ENCODE measurements at places on chromosomes 13 and 19.

- DNase-seq = no peak
Measured at GRCh38 chr19:54444737-54445136, 4.3 kb upstream of the LENG8 start.

- DNase-seq = no peak
Measured at GRCh38 chr13:41054919-41055619, 6.2 kb upstream of the WBP4 start.

- no peak for DNase-seq
Measured at GRCh38 chr13:19185086-19185864, 3.7 kb upstream of the TUBA3C start.

- peak; percentile 24 for DNase-seq
Measured at GRCh38 chr19:16702123-16702522, 17.5 kb upstream of the NWD1 start.

DNA sequence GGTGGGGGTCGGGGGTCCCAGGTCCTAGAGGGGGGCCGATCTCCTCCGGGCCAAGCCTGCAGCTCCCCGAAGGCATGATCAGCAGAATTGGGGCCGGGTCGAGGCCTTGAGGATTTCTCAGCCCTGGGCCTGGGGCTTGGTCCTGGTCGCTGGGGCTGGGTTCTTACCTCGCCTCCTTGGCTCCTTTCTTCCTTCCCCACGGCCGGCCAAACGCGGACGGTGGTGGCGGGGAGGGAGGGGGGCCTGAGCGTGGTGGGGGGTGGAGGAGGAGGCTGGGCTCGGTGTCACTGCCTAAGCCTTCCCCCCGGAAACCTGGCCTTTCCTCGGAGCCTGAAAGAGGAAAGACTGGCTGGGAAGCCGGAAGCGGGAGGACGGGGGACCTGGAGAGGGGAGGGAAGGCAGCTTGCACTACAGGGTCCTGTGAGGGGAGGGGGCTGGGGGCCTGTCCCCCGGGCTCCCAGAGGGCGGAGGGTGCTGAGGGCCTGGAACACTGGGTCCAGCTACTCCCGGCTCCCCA, at the start of gene ZNF579:
Gene ZNF579 (minus strand): TSS at position 221 of the 517 bp plus-strand sequence. CDS start 1,209 bp downstream, outside the sequence.
- no peak for DNase-seq

GRCh38 chr19:50720921-50721381, 1.3 kb upstream of the SHANK1 start:
- DNase-seq = no peak

DNA sequence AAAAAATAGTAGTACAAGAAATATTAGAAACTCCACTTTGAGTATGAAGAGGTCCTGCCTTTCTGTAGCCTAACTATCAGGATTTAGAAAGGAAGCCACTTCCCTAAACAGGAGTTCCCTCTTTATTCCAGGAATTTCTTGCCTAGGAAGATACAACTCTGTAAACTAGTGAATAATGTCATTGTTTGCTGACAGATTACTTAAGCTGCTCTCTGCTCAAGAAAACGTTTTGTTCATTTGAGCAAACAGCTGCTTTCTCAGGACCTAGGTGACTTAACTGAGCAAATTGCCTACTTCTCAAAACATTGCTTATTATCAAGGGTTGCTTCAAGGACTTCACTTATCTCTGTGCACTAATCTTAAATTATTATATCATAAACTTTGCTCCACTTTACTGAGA, 1419.4 kb upstream of the SLC10A2 start:
- DNase-seq = no peak

DNA sequence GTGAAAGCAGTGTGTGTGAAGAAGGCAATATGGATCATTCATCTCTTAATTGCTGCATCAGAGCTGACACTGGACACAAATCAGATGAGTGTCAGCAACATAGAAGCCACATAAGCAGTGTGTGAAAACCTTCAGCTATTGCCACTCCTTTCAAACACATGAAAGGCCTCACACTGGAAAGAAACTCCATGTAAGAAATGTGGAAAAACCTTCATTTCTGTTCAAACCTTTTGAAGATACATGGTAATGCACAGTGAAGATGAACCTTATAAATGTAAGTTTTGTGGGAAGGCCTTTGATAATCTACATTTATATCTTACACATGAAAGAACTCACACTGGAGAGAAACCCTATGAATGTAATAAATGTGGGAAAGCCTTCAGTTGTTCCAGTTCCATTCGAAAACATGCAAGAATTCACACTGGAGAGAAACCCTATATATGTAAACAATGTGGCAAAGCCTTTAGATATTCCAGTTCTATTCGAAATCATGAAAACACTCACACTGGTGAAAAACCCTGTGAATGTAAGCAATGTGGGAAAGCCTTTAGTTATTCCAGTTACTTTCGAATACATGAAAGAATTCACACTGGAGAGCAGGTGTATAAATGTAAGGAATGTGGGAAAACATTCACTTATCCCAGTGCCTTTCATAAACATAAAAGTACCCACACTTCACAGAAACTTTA, 53.6 kb downstream of the ZNF823 start:
- DNase-seq = no peak

- DNase-seq = no peak
Measured at GRCh38 chr13:67186995-67187569, 43.1 kb downstream of the PCDH9 start.

GRCh38 chr19:45676851-45677263, 8.8 kb downstream of the GIPR start:
- DNase-seq = no peak

GRCh38 chr13:23175920-23176319, 4.9 kb upstream of the SGCG start:
- no peak for DNase-seq

GRCh38 chr13:68970532-68970931, 1137.1 kb upstream of the ATXN8OS start:
- DNase-seq = no peak

DNA sequence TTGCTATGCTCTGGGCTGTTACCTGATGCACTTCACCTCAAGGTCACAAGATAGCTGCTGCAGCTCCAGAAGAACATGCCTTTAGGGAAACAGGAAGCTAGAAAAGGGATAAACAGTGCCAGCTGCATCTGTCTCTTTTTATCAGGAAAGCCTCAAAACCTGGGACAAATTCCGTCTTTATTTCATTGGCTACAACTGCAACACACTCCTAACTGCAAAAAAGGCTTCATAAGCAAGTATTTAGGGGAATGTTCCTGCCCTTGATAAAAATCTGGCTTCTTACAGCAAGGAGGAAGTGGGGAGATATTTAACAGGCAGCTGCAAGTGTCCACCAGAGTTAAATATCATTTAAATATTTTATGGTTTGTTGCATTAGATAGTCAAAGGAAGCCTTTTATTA, 34.2 kb upstream of the SERTM1 start:
- no peak for DNase-seq

DNA sequence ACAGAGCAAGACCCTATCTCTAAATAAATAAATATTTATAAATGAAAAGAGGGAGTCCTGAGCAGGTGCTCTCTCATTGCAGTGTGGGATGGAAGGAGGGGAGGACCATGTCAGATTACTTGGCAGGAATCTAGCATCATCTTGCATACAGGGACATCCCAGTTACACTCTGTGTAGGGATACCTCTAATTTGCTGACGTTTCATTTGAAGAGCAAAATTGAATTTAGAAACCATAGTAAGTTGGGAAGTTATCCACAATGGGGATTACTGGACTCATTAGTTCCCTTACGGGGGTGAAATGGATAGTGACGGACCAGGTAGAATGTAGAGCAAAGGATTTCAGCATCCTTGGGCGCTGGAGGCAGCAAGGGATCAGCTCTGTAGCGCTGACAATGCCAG, 52.1 kb downstream of the ARHGEF18 start:
- no peak for DNase-seq

- no peak for DNase-seq
Measured at GRCh38 chr19:17402982-17403855, 2.2 kb downstream of the BST2 start.

GRCh38 chr13:72963762-72964161, 95.0 kb upstream of the KLF5 start:
- DNase-seq = no peak

DNA sequence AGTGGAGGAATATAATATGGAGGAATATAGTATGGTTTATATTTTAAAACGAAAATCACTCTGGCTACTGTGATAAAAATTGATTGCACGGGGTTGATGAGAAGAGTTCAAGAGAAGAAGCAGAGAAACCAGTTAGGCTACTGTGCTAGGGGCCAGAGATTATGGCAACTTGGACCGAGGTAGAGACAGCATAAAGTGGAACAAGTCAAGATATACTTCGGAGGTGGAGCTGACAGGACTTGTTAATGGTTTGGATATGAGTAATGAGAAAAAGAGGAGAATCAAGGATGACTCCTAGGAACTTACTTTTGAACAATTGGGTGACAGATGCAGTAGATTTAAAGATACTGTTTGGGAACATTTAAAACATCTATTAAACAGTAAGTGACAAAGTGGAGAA, 6.6 kb upstream of the WDFY2 start:
- no peak for DNase-seq

- DNase-seq = no peak
Measured at GRCh38 chr13:90673746-90674145, 673.7 kb upstream of the MIR17HG start.

DNA sequence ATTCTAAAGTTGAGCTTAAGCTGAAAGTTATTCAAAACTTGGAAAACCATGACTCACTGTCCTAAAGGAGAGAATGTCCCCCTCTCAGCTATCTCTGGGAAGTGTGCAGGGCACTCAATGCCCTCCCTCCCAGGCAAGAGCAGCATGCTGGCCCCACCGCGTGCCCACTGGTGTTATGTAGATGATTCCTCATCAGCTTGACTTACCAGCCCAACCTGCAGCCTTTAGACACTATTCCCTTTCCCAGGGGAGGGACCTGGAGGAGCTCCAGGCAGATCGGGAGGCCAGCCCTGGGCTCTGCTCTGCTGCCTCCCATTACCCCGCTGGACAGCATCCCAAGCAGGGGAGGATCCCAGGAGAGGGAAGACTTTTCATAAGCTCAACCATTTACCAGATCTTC, 124.6 kb downstream of the FGF14 start:
- DNase-seq = no peak

GRCh38 chr13:48896312-48896711, 79.4 kb upstream of the FNDC3A start:
- DNase-seq = no peak

DNA sequence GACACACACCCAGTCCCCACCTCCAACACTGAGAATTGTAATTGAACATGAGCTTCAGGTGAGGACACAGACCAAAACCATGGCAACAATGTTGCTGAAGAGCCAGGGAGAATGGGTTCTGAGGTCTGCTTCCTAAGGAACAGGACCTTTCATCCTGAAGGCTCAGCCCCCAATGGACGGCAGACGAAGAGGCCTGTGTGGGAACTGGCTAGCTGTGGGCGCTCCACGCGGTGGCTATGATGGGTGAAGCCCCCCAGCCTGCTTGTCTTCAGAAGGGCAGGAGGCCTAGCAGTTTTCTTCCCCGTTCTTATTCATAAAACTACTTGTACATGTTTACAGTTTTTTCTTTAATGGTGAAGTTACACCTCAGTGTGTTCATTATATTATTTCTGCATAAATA, 136.1 kb upstream of the SPACA7 start:
- no peak for DNase-seq

Data from AG04449 (cell line).